ENCODE measurements at places on chromosomes 11 and 22.

- DNase-seq = peak; percentile 85
Measured at GRCh38 chr11:77046060-77046501, 11.9 kb downstream of the B3GNT6 start.

- no peak for DNase-seq
Measured at GRCh38 chr11:91959411-91959810, 265.2 kb upstream of the FAT3 start.

GRCh38 chr11:128691802-128692752 is 1.8 kb upstream of the FLI1 start:
- no peak for DNase-seq

DNA sequence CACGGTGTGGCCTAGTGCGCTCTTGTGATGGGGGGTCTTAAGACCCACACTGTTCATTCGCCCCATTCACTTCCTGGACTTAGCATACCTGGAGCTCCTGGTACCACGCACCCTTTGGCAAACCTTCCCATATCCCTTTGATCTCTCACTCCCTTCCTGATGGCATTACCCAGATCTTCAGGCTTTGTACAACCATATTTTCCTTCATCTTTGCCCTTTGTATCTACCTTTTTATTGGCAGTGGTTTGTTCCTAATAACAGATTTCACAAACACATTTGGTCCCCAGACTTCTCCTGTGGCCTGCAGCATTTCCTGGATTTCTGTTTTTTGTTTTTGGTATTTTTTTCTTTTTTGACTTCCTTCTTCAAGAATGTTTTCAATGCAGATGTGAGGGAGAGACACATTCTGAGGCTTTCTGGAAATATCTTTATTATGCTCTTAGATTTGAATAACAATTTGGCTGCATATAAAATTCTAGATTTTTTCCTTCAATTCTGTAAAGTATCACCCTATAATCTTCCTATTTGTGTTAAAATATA is 16.1 kb upstream of the IFITM3 start:
- DNase-seq = peak; percentile 43

DNA sequence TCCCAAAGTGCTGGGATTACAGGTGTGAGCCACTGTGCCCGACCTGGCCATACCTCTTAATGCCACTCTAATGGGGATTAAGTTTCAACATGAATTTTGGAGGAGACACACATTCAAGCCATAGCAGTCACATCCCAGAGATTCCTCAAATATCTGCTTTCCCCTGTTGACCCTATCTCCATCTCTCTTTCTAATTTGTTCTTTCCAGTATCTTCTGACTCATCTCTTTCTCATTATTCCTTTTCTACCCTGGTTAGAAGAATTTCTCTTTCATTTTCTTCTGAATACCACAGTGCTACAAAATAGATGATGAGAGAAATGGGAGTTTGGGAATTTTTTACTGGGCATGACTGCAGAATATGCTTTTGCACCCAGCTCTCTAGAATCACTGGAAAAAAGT is 5.1 kb downstream of the OR10V1 start:
- DNase-seq = no peak

GRCh38 chr11:10311802-10312201 is 6.9 kb downstream of the ADM start:
- DNase-seq = no peak

DNA sequence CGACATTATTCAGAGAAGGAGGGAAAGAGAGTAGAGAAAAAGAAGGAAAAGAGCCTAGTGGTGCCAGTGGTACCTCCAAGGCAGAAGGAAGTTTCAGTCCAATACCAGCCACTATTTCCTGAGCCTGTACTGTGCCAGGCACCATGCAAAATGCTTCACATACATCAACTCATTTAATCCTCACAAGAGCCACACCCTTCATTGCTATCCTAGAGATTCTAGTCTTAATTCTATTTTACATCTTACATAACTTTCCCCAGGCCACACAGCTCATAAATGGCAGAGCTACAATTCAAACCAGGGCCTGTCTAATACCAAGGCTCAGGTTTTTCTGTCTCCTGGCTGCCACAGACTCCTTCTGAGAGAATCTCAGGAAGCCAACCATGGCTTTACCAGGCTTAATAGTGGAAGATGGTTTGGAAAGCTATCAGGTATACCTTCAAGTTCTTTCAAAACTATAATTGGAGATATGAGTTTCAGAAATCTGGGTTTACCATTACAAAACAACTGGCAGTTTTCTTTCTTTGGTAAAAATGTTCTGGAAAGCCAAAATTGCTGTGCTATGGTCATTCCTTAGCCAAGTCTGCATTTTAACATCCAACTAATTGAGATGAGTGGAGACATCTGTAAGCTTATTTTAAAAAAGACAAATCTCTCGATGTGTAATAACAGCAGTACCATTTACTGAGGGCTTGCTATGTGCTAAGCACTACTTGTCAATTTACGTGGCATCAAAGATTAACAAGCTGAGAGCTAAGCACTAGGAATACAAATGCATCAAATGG is 225.1 kb upstream of the PITPNB start:
- DNase-seq = no peak

GRCh38 chr11:125177543-125177942 is 13.0 kb downstream of the PKNOX2 start:
- DNase-seq = no peak

GRCh38 chr11:64852804-64853509 is 8.5 kb upstream of the CDC42BPG start:
- no peak for DNase-seq

- no peak for DNase-seq
Measured at GRCh38 chr11:69392104-69392653, 89.3 kb upstream of the LINC01488 start.

- DNase-seq = no peak
Measured at GRCh38 chr11:92692826-92693546, 276.5 kb upstream of the MTNR1B start.

DNA sequence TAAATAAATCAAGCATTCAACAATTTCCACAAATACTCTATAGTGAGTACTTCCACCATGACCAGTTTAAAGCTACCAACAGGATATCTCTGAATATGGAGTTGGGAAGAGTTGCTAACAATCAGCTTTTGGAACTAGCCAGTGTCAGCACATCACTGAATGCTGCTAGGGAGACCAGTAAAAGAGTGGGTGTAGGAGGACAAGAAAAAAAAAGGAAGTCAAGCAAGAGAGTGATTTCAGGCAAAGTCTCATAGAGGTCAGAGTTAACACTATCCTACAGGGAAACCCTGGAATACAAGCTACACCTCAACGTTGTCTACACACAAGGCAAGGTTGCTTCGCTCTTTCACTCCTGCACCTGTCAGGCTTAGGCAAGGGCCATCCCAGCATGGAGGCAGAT is 24.2 kb downstream of the EIF3F start:
- DNase-seq = no peak

DNA sequence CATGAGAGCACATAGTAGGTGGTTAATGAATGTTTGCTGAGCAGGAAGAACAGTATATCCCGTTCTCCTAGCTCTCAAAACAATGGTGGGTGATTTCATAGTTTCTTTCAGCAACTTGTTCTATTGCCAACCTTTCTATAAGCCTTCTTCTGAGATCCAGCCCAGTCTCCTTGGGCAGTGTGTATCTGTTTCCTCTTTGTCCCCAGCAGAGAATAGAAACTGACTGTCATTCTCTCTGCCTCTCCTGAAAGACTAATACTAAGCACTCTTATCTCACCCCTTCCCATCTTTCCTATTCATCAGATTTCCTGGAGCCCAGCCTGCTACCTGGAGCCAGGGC is 272.9 kb downstream of the ST3GAL4 start:
- no peak for DNase-seq

GRCh38 chr11:100098560-100098959 is 588.5 kb upstream of the ARHGAP42 start:
- no peak for DNase-seq

DNA sequence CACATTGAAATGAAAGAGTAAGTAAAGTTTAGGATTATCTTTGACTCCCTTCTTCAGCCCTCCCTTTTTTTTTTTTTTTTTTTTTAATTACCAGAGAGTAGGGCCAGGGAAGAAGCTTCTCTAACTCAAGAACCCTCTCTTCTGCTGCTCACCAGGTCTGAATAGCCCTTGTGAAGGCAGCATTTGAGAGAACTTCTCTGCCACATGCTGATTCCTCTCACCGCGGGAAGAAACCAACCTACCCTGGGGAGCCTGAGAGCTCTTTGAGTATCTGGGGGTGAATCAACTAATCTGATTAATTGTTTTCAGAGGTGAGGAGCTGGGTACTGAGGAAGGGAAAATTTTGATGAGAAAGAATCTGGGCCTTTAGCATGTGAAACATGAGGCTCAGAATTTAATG is 434.5 kb upstream of the CCDC90B start:
- DNase-seq = no peak

DNA sequence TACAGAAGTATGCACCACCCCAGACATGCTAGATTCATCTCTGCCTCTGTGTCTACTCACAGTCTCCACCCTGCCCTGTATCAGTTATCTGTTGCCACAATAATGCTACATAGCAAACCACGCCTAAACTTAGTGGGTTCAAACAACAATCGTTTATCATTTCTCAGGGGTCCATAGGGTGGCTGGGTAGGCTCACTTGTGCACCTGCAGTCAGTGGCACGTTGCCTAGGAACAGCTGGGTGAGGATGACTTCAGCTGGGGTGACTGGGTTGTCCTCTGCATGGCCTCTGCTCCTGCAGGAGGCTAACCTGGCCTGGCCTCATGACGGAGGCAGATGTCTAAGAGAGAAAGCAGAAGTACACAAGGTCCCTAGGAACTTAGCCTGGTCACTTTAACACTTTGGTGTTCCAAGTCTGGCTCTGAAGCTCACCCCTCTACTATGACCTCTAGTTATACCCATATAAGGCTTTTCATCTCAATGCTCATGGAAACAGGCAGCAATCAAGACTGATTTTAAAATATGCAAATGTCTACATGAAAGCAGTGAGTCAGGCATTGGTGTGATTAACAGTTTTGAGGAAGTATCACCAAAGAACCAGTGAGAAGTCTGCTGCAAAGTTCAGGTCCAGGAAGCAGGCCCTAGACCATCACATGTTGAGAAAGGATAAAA is 10.7 kb downstream of the OLFML1 start:
- DNase-seq = peak; percentile 36

DNA sequence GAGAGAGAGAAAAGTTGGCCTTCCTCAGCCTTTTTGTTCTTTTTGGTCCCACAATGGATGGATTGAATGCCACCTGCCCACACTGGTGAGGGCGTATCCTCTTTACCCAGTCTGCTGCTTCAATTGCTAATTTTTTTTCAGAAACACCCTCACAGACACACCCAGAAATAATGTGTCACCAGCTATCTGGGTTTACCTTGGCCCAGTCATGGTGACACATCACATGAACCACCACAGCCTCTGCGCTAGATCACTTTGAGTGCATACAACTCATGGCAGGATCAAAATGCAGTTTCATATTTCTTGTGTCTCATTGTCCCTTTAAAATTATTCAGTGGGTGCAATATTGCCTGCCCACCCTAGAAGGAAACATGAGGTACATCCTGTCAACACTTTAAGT is 63.3 kb downstream of the ADAMTS15 start:
- no peak for DNase-seq

DNA sequence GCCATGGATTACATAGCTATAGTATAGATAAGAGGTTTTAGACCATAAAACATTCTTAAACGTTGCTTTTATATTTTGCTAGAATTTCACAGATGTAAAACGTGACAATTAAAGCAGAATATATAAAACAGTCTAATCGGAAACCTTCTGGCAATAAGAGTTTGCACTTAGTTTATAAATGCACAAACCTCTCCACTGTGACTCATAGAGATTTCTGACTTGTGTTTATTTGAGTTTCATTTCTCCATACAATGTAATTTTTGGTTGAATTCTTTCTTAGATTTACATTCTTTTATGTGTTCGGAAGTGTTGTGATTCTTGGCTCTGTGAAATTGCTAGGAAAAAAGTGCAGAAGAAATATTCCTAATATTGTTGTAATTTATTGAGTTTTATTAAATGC is 288.7 kb upstream of the CTSC start:
- no peak for DNase-seq

DNA sequence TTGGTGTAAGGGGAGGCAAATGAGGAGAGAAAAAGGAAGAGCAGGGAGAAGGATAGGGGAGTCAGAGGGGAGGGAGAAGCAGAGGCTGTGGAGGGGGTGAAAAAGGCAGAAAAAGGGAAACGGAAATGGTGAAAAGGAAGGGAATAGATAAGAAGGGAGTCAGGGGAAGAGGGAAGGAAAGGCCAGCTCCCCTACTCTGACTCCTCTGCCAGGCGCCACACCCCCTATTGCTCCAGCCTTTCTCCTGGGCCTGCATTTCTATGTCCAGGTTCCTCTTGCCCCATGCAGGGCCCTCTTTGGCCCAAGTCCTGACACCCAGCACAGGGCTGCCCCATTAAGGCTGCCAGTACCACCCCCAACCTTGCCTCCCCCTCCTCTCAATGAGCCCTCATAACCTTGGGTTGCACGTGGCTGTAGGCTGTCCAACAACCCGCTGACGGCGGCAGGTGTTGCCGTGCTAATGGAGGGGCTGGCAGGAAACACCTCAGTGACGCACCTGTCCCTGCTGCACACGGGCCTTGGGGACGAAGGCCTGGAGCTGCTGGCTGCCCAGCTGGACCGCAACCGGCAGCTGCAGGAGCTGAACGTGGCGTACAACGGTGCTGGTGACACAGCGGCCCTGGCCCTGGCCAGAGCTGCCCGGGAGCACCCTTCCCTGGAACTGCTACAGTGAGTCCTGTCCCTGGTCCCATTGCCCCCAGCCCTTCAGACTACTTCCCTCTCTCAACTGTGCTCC is 3.4 kb upstream of the NHERF4 start:
- no peak for DNase-seq

DNA sequence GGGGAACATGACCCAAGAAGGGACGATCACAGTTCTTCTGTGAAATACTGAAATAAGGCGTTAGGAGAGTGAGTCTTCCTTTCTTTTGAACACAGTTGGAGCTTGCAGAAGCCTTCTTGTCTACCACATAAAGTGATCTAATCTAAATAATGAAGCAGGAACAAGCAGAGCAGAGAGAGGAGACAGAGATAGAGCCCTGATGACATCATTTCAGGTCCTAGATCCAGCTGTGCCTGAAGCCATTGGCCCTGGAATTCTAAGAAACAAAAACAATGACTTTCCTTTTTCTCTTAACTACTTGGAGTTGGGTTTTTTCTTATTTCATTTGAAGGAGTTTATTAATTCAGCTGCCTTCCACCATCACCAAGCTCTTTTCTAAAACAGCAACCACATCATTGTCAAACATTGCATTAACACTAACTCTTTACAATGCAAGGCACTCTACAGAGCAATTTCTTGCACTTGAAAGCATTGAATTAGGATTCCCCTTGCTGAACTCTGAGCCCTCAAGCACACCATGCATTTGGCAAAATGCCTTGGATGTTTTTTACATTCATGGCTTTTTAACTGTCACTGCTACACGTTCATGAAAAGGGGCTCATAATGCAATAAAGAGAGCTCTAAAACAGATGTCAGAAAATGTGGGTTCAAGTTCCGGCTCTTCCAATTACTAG is 117.2 kb upstream of the TIMP3 start:
- DNase-seq = no peak

- no peak for DNase-seq
Measured at GRCh38 chr11:98136357-98136756, 884.4 kb upstream of the CNTN5 start.

All from small intestine (tissue), 16 donors.